ENCODE measurements at places on chromosomes 2 and 18. TPM values are rescaled to one million over a fixed set of nuclear protein-coding genes. Genes with fewer than 3 reads are reported as not detected.

- DNase-seq: no peak
Measured at GRCh38 chr2:32732120-32732519, 104.3 kb downstream of the TTC27 start.

DNA sequence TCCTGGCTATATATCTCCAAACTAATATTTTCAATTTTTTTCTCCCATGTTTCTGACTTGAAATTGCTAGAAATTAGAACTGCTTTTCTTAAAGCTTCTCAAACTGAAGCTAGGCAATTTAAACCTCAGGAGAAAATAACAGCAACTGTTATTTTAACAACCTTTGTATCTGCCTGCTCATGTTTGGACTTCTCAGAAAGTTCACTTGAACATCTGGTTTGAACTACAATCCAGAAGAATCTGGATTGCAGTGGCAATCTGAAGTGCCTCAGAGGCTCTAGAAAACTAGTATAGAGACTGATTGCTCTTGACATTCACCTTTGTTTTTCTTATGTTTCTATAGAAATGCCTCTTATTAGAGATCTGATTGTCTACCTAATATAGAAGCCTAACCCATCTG, 64.1 kb downstream of the STAT4 start:
- no peak for DNase-seq

GRCh38 chr18:21865043-21865442, 124.5 kb downstream of the MIB1 start:
- DNase-seq: no peak

DNA sequence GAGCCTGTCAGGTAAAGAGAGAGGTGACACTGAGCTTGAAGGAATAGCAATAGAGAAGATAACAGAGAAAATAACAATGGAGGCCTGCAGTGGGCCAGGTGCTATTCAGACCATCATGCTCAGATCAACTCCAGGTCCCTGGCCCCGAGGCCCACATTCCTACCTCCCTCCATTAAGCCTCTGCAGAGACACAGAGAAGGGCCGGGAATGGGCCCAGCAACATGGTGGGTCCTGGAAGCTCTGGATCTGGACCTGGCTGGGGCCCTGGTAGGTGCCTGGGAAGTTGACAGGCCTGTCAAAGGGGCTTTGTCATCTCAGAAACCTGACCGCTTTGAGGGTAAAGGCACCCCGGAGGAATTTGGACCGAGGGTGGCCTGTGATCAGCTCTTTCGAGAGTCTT, 159.7 kb upstream of the GLI2 start:
- DNase-seq: no peak

GRCh38 chr2:86044045-86044444, 61.6 kb downstream of the POLR1A start:
- DNase-seq: no peak

DNA sequence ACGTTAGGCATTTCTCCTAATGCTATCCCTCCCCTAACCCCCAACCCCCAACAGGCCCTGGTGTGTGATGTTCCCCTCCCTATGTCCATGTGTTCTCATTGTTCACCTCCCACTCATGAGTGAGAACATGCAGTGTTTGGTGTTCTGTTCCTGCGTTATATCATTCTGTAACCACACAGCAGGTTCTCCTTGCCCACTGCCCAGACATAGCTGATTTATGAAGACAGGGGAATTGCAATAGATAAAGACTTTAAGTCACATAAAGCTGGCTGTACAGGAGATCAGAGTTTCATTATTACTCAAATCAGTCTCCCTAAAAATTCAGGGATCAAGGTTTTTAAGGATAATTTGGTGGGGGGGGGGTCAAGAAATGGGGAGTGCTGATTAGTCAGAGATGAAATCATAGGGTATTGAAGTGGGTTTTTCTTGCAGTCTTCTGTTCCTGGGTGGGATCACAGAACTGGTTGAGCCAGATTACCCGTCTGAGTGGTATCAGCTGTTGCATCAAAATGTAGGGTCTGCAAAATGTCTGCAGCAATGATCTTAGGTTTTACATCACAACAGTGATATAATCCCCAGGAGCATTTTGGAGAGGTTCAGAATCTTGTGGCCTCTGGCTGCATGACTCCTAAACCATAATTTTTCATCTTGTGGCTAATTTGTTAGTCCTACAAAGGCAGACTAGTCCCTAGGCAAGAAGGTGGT, 392.1 kb upstream of the KCNJ3 start:
- no peak for DNase-seq

- no peak for DNase-seq
Measured at GRCh38 chr2:53508667-53509066, 258.9 kb upstream of the CHAC2 start.

The FOXD4L1 gene
- not detected for total RNA-seq

- DNase-seq: peak; percentile 76
Measured at GRCh38 chr2:75640621-75641121, 5.9 kb upstream of the MRPL19 start.

The EGR4 gene
- total RNA-seq: not detected

GRCh38 chr18:63905361-63905760, 2.4 kb upstream of the SERPINB10 start:
- no peak for DNase-seq

- DNase-seq: no peak
Measured at GRCh38 chr2:222778400-222778799, 82.4 kb upstream of the ACSL3 start.

GRCh38 chr2:85828725-85829124, 60.1 kb downstream of the ST3GAL5 start:
- no peak for DNase-seq

The PSMA8 gene
- total RNA-seq: not detected

The GCKR gene
- not detected for total RNA-seq

GRCh38 chr2:118747637-118748036, 99.8 kb downstream of the EN1 start:
- DNase-seq: no peak

DNA sequence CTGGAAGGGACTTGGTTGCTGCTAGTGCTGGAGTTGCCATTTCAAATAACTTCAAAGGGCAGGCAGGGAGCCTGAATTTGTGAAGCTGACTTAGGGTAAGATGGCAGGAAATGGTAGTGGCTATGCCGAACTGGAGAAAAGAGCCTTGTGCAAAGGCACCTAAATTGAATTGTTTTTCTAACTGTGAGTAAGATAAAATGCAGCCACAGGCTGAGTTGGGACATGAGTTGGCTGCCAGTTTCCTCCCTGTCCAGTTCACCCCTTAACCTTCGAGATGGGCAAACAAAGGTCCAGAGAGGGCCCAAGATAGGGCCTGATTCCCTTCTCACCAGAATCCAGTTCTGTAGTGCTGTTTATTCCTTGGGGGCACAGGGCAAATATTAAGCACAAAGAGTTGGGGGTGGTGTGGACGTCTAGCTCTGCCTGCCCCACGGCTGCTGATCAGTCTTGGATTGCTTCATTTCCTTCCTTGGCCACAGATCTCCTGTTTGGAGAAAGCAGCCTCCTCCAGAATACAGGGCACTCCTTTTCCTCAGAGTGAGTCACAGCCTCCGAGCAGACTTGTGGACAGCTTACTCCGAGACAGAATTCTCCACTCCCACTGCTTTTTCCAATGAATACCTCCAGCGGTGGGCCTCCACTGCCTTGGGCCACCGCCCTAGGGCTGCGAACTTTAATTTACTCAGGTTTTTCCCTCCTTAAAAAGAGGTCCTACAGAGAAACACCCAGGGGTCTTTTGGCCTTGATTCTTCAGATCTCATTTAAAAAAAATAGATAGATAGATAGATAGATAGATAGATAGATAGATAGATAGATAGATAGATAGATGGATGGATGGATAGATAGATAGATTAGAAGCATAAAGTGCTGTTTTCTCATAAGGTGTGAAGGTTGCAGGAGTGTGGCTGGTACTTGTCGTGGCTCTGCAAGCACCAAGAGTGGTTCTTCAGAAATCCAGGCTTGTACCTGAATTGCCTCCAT, 18.4 kb upstream of the SLC20A1 start:
- DNase-seq: no peak

The MPP4 gene
- total RNA-seq: not detected

GRCh38 chr18:55179425-55179824, 220.2 kb upstream of the CCDC68 start:
- no peak for DNase-seq

GRCh38 chr2:11559786-11560155, 25.9 kb downstream of the GREB1 start:
- no peak for DNase-seq

DNA sequence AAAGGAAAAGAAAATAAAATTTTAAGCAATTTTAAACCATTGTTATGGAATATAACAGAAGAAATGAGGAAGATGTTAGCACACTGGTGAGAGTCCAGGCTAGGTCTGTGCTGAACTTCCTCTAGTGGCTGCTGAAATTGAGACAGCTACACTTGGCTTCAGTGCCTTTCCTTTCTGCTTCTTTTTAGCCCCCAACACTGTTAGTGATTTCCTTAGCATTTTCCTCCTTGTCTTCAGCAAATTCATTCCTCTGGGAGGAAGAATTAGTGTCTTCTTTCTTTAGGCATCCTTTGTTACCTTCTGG, 47.6 kb downstream of the ITGAV start:
- DNase-seq: no peak

DNA sequence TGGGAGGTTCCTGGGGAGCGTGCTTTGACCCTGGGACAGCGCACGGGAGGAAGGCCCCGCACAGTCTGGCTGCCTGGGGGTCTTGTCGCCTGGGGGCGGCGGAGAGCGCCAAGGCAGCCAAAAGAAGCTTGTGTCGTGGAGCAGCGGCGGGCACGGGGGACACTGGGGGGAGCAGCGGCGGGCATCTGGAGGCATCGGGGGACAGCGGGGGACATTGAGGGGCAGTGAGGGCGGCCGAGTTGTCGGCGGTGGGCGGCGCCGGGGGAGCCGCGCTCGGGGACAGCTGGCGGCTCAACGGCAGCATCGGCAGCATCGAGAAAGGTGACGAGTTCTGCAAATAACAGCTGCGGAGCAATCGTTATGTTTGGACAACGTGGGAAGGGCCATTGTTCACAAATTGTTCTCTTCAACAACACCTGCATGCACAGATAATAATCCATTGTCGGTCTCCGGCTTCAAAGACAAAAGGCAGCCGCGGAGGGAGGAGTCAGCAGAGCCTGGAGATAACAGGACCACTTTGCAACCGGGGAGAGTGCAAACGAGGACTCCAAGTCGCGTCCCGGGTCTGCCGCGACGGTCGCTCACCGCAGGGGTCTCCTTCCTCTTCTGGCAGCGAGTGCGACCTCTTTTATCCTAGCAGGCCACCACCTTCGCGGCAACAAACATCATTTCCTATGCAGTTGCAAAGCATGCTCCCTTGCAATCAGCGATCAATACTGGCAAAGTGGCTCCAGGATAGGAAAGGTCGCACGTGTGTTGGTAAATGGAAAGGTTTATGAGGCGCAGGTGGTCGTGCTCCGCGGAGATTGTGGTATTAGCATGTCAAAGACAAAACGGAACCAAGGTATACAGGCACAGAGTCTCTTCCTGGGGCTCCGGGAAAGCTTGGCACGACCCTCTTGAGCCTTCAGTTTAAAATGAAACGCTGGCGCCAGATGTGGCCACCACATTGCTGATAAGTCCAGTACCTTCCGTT, 132.3 kb upstream of the DLX2 start:
- DNase-seq: peak; percentile 72

- DNase-seq: no peak
Measured at GRCh38 chr2:7792031-7792651, 874.9 kb downstream of the RNF144A start.

DNA sequence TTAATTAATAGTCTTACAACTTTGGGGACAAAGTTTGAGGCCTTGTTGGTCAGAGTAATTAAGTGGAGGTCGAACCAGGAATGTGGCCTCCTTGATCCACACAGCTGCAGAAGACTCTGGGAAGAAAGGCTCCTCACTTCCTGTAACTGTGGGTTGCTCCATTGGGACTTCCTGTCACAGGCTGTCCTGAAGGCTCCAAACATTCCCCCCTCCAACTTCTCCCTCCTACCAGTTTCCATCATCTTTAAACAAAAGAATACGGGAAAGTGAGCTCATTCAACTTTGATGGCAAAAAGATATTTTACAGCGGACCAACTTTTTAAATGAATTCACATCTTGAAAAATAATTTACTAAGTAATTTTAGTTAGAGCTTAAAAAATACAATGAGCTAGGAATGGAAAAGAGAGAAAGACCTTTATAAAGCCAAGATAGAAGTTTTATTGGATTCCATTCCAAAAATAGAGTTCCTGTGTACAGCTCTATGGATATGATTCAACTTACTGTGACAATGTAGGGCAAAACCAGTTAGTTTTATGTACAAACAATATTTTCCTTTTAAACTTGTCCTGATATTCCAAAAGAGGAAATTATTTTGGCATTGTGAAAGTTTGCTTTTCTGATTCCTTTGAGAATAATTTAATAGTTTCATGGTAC, 212.0 kb upstream of the NABP1 start:
- no peak for DNase-seq

The EPB41L3 gene
- total RNA-seq: 250 TPM

GRCh38 chr2:158486150-158486969, 29.6 kb downstream of the PKP4 start:
- DNase-seq: no peak

DNA sequence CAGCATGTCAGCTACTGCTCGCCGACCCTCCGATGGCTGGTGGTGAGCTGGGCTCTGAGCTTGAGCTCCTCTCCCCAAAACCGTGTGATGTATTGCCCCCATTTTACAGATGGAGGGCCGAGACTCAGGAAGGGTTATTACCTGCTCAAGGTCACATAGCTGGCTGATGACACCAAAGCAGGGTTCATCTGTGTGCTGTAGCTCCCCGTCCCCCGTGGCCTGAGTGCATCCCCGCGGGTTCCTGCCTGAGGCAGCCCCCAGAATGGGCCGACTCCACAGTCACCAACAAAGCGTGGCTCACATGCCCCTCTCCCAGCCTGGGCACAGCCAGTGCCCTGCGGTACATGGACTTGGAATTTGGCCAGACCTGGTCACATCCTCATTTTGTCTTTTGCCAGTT, 198.6 kb downstream of the TFCP2L1 start:
- no peak for DNase-seq

GRCh38 chr2:238128534-238129001, 9.9 kb upstream of the KLHL30 start:
- no peak for DNase-seq

GRCh38 chr2:200405599-200406298, 99.3 kb downstream of the SPATS2L start:
- no peak for DNase-seq

The TSN gene
- 31.5 TPM for total RNA-seq

DNA sequence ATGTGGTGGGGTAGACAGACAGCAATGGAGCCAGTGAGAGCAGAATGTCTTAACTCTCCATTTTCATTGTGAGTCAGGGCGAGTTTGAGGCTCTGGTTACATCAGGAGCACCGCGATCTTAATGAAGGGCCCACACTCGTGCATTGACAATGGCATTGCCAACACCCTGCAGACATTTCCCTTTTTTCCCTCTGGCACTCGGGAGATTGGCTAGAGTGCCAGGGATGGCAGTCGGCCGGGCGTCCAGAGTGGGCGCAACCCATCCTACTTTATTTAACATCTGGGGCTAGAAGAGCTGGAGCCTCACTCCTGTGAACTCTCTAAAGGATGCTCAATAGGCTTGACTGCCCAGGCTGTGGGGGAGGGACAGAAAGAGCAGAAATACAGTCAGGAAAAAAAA, 9.7 kb downstream of the PROKR1 start:
- no peak for DNase-seq

DNA sequence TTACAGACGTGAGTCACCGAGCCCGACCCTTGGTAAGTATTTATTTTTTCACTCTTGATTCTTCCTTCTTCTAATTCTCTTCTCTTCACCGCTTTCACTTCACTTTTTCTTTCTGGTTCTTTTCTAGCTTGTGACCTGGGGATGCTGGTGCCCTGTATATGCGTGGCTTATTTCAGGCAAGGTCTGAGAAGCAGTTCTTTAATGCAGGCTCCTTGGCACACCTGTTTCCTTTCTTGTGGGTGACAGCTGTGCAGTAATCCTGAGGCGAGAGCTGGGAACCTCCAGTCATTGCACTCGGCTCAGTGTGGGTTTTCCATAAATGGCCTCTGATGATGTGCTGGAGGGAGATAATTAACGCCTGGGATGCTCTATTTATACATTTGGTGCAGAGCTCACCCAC, 193.8 kb downstream of the TSN start:
- no peak for DNase-seq
